ENCODE measurements at places on chromosomes 2 and 18. TPM values are rescaled to one million over a fixed set of nuclear protein-coding genes. Genes with fewer than 3 reads are reported as not detected.

CEBPZ gene
- total RNA-seq = 13.5 TPM

PROM2 gene
- total RNA-seq = 0.54 TPM

SNTG2 gene
- not detected for total RNA-seq

ALPG gene
- under 0.01 TPM for total RNA-seq

DNAJC5G gene
- not detected for total RNA-seq

IL1A gene
- total RNA-seq = under 0.01 TPM

SERPINB8 gene
- 3.8 TPM for total RNA-seq

EVA1A gene
- total RNA-seq = not detected

ATP8B1 gene
- 0.27 TPM for total RNA-seq

SPEG gene
- 0.81 TPM for total RNA-seq

CD207 gene
- not detected for total RNA-seq

IFIH1 gene
- total RNA-seq = 59.8 TPM

ZNF516 gene
- 20.2 TPM for total RNA-seq

TACR1 gene
- total RNA-seq = under 0.01 TPM

ABCG8 gene
- under 0.01 TPM for total RNA-seq

GPR39 gene
- total RNA-seq = under 0.01 TPM

LAMA3 gene
- total RNA-seq = 2.4 TPM

IL36A gene
- under 0.01 TPM for total RNA-seq

KIF5C gene
- under 0.01 TPM for total RNA-seq

MFSD2B gene
- 4.8 TPM for total RNA-seq

MMADHC gene
- 52.8 TPM for total RNA-seq

BUB1 gene
- total RNA-seq = 6.2 TPM

TMEM17 gene
- total RNA-seq = 2.4 TPM

SLC14A1 gene
- total RNA-seq = 3.8 TPM

OSBPL6 gene
- total RNA-seq = 0.27 TPM

KLF11 gene
- total RNA-seq = 13.5 TPM

MTX2 gene
- total RNA-seq = 8.6 TPM

REL gene
- total RNA-seq = 23.4 TPM

ZNF407 gene
- total RNA-seq = 10.0 TPM

ALPP gene
- 0.27 TPM for total RNA-seq

ALPI gene
- total RNA-seq = not detected

Data from hematopoietic multipotent progenitor cell (in vitro differentiated cells).